GM13976 (cell line): ENCODE measurements at places on chromosomes 3 and 15.
A peak's percentile ranks its signal among the peaks of the same experiment; 100 is the strongest.

- DNase-seq: no peak
Observed at GRCh38 chr3:164458986-164459385, 619.3 kb downstream of the SI start.

DNA sequence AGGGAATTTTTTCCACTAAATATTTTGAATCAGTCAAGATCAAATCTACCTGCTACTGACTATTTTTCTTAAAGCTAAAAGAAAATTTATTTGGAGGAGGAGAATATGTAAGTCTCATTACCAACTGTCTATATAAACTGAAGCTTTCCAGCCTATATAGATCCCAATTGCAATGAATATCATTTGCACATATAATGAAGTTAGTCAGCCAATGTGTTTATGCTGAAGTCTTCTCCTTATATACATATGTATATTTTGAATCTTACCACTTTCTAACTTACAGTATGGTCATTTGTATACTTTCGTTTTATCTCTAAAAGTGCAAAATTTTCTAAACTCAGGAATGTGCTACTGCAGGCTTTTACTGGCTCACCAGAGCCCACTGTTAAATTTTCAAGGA, 136.5 kb downstream of the SYNPR start:
- DNase-seq: no peak

DNA sequence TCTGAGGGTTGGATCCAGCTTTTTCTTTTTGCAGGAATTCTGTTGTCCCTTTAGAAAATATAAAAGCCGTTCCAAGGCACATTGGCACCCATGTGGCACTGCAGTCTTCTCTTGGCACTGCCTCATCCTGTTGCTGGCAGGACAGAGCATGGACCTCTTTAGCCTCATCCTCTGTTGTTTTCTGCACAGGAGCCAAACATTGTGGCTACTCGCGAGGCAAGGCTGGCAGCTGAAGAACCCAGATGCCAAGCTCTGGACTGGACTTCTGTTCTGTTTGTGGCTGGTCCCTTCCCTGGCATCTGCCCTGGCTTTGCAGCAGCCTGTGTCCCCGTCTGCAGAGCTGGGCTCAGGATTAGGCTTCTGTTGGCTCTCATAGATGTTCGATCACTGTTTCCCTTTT, 224.7 kb upstream of the TBC1D5 start:
- DNase-seq: no peak

- DNase-seq: no peak
Observed at GRCh38 chr3:15634671-15635070, 33.1 kb downstream of the BTD start.

DNA sequence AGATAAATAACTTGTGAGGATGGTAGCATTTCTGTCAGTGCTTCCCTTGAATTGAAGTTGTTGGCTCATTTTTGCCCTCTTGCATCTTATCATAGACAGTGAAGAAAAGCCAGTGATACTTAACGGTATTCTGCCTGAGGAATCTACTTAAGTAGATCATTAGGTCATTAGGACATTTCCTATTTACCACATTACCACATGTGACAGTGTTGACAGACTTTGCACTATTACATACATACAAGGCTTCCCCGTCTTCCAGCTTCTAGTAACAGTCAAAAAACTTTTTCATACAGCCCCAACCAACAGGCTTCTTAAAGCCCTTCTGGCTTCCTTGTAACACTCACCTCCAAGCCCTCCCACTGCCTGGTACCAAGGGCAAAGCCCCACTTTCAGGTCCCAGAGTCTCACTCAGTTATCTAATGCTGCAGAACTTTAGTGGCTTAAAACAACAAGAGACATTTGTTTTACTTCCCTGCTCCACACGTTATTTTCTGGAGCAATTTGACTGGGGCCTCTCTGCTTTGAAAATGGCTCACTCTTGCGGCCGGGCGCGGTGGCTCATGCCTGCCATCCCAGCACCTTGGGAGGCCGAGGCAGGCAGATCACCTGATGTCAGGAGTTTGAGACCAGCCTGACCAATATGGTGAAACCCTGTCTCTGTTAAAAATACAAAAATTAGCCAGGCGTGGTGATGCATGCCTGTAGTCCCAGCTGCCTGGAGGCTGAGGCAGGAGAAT, 40.0 kb downstream of the ASB7 start:
- no peak for DNase-seq

GRCh38 chr3:110933821-110934426, 137.7 kb upstream of the NECTIN3 start:
- DNase-seq: no peak

DNA sequence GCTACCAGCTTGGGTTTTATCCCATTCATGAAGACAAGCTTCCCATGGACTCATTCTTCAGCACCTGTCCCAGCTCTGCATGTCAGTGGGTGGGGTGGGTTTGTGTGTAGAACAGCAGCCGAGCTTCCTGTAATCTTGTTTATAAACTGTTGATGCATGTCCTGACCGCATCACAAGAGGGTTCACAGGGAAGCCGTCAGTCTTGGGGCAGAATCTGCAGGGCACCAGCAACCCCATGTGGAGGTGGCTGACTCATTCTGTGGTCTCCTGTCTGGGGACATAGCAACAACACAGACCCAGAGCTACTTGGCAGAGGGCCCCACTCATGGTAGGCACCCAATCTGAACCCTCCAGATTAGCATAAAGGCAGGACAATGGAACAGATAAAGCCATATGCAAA, 35.6 kb downstream of the DAPK2 start:
- peak; percentile 62 for DNase-seq

GRCh38 chr15:41999290-42000285, 21.3 kb downstream of the PLA2G4E start:
- DNase-seq: no peak

DNA sequence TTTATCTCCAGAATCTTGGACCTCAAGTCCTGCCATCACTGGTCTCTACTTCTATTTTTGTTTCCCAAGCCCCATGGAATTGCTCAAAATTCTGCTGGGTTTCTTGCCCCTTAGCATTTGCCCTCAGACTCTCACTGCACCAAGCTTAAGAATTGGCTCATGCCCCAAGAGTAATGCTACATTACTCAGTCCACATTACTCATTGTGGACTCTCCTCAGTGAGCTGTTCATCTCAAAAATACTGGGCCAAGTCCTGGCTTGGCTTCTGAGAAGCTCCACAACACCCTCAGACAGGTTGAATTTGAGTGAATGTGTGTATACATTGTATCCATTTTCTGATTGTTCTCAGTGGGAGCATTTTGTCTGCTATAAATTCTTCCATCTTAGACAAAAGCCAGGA, 364.4 kb upstream of the ARHGEF26 start:
- DNase-seq: no peak

DNA sequence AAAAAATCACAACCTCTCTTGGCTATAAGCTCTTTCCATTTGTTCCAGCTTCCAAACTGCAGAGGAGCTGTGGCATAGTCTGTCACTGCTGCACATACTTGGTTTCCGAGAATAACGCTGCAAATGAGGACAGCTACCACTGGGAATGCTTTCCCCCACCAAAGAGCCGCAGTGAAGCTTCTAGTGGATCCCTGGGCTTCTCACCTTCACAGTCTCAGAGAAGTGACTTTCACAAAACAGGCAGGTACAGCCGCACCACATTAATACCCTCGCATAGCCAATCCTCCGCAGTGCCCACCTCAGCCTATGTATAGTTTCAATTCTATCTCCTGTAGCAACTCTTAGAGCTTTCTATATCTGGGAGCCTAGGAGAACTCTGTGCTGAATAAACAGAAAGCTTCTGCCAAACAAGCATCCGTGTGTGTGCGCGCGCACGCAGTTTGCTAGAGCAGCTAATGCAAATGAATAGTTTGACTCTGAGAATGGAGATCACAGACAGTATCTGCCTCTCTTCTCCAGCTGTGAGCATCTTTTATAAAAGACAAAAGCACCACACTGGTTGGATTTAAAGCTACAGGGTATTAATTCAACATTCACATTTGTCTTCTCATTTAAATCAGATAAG, 81.9 kb upstream of the PLXND1 start:
- no peak for DNase-seq

DNA sequence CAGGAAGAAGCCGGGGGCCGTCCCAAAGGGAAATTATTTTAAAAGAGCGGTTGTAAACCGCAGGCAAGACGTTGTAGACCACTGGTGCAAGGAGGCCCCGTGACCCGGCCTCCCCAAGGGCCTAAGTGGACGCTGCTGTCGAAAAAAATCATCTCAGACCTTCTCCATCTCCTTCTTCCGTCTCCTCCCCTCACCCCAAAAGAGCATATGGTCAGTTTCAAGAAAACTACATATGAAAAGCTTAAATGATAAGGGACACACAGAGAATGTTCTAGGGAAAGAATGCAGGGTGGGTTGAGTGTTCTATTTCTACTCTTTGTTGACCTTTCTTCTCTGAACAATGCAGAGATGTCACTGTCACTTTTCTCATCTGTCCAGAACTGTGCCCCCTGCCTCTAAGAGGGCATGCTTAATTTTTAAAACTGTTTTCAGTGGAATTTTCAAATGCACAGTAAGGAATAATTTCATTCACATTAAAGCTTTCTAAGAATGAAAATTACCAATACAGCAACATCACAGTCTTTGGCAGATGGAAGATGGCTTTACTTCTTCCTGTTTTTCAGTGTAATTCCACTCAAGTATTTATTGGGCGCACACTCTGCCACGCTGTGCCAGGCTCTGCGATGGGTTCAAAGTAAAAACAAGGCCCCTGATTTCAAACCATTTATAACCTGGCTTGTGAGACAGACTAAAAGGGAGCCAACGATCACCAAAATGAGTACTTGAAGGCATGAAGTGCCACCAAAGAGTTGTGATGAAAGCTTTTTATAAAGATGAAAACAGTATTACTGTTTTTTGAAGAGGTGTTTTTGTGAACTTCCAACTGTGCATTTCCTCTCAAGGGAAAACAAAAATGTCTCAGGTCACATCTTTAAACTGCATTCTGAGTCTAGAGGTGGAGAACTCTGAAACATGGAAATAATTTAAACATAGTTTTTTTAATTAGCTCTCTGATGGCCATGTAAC, 891 bp upstream of the TOP2B start:
- peak; percentile 80 for DNase-seq

DNA sequence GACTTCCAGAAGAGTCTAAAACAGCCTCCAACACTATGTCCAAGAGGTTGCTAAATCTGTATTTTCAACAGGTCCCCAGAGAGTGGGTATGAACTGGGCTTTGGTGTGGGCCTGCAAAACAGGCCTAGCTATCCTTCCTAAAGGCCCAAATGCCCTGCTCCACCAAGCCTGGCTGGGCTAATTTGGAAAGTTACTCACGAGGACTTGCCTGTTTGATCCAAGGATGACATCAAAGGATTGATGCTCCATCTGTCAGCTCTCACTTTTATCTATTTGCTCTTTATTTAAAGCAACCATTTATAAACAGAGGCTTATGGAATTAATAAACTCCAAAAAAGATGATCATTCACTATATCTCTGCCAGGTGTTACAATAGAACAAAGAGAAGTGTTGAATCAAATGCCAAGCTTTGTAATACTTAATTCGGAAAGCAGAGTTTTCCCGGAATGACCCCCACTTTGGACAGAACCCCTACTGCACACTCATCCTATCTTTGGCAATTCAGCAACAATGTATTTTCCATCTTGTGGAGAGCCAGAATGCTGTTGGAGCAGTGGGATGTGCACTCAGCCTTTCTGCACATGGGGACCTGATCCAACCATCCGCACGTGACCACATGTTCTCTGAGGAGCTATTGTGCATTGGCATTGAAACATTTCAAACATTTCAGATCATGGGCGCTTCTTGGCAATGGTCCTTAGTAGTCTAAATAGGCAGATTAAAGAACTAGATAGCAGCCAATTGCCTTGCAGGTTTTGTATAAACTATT, 163.3 kb upstream of the THBS1 start:
- DNase-seq: no peak

DNA sequence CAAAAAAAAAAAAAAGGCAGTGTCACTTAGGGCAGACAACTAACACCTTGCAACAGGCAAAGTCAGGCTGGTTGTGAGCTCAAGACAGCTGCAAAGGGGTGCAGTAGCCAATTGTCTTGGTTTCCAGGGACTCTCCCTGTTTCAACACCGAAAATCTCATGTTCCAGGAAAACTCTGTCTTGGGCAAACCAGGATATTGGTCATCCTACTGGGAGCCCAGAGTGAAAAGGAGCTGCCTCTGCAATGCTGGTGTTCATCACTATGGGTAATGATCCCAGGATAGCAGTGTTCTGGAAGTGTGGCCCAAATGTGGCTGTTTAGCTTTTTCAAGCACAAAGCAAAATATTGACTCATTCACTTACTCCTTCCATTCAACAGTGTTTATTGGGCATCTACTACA, 82.6 kb downstream of the ARHGAP31 start:
- DNase-seq: no peak

- DNase-seq: no peak
Observed at GRCh38 chr3:167851749-167852148, 116.2 kb downstream of the SERPINI1 start.

- no peak for DNase-seq
Observed at GRCh38 chr15:70778258-70779076, 15.1 kb upstream of the UACA start.

- DNase-seq: no peak
Observed at GRCh38 chr3:42732196-42732828, 29.7 kb upstream of the HHATL start.

DNA sequence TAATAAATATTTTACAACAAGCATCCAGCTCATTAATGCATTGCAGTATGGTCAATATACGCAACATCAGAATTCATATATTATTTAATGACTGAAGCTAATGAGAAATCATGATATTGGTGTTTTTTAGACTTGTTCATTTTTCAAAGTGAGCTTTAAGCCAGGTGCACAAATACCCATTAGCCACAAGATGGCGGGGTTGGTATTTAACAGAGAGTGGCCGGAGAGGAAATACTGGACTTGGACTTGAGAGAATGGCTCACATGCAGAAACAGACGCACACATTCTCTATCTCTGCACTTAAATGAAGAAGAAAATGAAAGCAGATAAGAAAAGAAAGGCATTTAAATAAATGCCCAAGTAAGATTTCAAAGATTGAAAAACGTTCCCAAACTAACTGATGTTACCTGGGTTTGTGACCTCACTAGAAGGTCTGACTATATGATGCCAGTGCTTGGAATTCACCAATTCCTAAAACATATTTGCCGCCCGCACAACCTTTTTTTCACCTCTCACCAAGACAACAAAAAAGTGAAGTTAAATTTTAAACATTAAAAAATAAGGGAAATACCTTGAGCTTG, 21.2 kb upstream of the CRBN start:
- DNase-seq: peak; percentile 24

- no peak for DNase-seq
Observed at GRCh38 chr3:89699229-89699628, 591.8 kb downstream of the EPHA3 start.

GRCh38 chr3:26084629-26085028, 294.7 kb downstream of the OXSM start:
- DNase-seq: no peak

DNA sequence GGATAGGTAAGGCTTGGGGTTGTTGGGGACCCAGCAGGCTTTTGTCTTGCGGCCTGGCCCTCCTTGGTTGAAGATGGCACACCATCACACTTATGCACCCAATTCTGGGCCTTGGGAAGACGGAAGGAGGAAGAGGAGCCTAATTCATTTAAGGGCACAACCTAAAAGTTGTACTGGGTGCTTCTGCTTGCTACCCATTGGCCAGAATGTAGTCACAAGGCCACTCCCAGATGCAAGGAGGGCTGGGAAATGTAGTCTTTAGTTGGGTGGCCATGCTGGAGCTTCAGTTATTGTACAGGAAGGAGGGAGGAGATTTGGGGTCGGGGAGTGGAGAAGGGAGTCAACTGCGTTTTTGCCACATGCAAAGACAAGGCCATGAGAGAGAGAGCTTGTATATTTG, 109.2 kb downstream of the TMEM266 start:
- DNase-seq: no peak

- DNase-seq: no peak
Observed at GRCh38 chr3:15342945-15343344, 10.6 kb upstream of the SH3BP5 start.
